ENCODE measurements at places on chromosomes 11 and 22.

- DNase-seq = peak; percentile 63
These were observed 61.4 kb upstream of the FADD start for GRCh38 chr11:70141486-70142220.

- peak; percentile 80 for DNase-seq
These were observed 39.0 kb downstream of the CTNND1 start for GRCh38 chr11:57800444-57801182.

DNA sequence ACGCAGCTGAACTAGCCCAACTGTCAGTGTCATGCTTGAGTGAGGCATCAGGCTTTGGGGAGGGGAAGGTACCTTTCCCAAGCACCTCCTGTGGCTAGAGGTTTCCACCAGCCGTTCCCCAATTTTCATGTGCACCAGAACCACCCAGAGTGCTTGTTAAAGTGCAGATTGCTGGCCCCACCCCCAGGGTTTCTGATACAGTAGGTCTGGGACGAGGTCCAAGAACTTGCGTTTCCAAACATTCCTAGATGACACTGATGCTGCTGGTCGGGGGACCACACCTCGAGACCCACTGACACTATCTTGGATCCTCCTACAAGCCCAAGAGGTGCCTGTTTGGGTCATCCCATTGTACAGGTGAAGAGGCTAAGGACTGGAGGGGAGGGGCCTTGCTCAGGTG is 59.8 kb downstream of the PDE2A start:
- no peak for DNase-seq

GRCh38 chr11:30128269-30128932 is 102.4 kb upstream of the FSHB start:
- peak; percentile 21 for DNase-seq

DNA sequence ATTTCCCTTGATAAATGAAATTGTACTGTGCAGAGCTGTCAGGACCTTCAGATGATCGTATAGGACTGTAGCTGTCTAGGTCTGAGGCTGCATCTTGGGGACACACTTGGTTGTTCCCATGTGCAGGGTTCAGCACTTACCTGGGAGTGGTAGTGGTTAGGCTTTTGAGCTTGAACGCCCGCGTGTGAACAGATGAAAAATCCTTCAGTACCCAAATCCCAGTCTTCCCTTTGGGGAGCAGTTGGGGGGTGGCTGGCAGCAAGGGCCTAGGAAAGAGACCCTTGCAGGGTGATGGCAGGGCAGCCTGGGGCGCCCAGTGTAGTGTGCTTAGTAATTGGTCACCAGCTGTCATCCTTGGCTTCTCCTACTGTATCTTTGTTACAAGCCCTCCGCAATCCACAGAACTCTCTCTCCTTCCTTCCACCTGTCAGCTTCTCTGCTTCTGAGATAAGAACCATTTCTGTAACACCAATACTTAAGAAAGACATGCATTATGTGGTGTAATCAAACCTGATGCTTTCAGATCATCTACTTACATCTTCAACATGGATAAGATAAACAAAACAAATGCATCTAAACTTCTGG is 64.6 kb downstream of the MORC2 start:
- DNase-seq = no peak

DNA sequence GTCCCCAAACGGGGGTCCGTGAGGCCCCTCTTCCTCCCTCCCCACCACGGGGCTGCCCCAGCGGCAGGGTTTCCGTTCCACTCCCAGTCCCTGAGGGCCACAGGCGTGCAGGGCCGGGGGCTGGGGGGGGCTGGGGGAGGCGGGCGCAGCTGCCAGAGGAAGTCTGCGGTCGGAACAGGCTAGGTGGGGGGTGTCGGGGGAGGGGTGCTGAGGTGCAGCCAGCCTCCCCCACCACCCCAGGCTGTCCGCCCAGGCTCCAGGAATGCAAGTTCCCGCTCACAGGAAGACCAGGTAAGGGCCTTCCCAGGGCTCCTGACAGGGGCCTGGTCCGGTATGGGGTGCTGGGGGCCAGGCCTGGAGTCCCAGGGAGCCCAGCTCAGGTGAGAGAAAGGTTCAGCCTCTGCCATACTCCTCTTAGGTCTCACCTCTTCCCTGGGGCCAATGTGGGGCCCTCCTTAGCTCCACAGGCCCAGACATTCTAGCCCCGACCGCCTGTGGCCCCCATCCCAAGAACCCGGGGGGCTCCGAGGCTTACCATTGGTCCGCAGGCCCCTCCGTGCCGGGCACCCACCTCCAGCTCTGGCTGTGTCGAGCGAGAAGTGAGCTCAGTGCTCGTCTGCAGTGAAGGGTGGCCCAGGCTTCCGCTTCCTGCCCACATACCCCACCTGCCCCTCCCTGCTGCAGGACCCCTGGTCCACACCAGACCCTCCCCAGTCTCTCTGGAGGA is at the start of gene PTPRCAP:
Gene PTPRCAP (minus strand): TSS at position 601 of the 727 bp plus-strand sequence. CDS start 63 bp downstream, at position 538.
- no peak for DNase-seq

DNA sequence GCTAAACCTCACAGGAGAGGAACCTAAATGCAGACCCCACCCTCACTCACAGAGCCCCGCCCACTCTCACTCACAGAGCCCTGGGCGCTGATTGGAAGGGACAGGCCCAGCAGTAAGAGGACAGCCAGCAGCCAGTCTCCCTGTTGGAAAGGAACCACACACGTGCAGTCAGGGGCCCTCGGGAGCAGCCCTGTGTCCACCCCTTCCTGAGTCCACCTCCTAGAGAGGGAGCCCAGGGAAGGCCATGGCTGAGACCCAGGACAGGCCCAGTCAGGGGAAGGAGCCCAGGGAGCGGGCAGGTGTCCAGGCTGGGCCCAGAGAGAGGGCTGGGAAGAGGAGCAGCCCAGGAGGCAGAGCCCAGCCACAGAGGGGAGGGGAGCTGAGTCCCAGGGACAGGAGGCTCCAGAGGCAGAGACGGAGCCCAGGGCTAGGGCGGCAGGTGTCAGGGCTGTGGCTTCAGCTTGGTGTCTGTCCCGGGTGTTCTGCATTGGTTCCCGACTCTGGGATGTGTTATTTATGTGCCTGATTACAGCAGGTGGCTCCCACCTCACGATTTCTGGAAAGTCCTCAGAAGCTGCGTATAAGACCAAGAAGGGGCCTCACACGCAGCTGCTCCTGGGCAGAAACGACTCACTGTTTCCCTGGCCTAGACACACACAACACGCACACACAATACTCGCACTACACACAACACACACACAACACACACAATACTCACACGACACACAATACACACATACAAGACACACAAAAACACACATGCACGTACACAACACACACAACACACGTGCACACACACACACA is 9.0 kb upstream of the APOBEC3H start:
- DNase-seq = no peak

- no peak for DNase-seq
These were observed 221.3 kb downstream of the DDX10 start for GRCh38 chr11:108886005-108886659.

DNA sequence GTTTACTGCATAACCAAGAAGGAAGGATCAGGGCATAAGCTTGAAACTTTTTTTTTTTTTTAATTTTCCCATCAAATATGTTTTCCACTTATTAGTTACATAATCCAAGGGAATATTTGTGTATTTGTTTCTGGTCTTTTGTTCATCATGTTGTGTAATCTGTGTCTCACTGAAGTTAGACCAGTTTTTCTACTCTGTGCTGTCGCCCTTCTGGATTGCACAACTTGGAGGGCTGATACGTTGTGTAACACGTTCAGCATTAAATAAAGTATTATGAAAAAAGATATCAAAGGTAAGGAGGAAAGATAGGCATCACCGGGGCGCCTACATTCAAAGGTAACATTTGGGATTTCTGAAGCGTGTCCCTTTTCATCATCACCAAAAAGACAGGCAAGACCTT is 3.3 kb upstream of the E2F8 start:
- peak; percentile 49 for DNase-seq

DNA sequence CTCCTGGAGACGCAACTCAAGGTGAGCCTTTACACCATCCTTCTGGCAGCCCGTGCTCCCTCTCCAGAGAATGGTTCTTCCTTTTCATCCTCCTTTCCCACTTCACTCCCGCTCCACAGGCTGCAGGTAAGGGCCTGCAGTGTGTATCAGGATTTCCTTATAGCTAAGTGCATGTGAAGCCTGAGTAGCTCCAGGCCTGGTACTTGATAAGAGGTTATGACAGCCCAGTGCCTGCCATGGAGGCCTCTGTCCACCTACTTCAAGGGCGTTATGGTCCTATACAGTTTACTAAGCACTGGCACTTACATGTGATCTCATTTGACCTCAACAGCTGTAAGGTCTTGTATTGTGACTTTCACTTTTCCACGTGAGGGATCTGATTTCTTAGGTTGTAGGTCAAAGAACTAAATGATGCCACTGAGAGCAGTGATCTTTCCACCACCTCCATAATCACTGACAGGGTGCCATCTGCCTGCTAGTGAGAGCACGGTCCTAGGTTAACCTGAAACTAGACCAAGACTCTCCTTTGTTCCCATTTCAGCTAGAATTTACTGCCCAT is 18.1 kb downstream of the SSH3 start:
- no peak for DNase-seq

GRCh38 chr11:19938169-19938856 is 222.0 kb downstream of the DBX1 start:
- DNase-seq = peak; percentile 74

DNA sequence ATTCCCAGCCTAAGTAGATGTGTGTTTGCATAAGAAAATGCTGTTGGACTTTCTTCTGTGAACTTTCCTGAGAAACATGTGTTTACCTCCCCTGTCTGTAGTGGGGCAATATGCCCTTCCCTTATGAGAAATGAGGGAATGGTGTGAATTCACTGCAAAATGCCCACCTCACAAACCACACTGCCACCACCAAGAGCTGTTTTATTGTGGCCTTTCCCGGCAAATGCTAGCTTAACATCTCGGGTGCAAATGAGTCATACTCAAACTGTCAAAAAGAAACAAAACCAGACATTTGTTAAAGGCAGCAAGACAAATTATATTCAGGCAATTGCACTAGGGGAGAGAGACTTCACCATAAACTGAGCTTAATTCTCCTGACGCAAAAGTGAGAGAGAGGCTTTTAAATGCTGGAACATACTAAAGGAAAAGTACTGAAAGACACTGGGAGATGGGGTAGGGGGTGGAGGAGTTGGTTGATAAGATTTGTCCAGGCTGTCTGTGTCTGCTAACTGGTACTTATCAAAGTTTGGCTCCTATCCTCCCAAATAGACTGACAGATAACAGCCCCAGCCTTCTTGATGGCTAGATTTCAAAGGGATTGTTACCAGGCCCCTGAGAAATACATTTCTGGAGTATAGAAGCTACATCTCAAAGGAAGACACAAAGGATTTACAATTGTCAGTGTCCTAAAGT is 70.9 kb upstream of the OR5AK2 start:
- DNase-seq = no peak

- DNase-seq = no peak
These were observed 300.9 kb downstream of the TENM4 start for GRCh38 chr11:79139900-79140299.

DNA sequence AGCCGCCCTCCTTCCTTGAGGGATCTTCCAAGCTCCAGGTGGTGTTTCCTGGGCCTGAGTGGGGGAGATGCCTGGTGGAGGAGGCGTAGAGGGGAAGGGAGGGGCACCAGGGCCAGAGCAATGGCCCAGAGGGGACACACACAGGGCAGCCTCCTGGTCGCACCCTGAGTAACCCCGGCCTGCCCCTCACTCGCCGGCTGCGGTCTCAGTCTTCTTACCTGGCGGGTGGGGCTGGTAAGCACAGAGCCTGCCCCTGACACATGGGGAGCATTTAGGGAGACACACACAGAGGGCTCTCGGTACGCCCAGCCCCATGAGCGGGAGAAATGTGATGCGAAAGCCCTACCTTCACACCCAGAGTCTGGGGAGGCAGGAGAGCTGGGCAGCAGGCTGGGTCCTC is 23.9 kb downstream of the IGF2 start:
- DNase-seq = no peak

DNA sequence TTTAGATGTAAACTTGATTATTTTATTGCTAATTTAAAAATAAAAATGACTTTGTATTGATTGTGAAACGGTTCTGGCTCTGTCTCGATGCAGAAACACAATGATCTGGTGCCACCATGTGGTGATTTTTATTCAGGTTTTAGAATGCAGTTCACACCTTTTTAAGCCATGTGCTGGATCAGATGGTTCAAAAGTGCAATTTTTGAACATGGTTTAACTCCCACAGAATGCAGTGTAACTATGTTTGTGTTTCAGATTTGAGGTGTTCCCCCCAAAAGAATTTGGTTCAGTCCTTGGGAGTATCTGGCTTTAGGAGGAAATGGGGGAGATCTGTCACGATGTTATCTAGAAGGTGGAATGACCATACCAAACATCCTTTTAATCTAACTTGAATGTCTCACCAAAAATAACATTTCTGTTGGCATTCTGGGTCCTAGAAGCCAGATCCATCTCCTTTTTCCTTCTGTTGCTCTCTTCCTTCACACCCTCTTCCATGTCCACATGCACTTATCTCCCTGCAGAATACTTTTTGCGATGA is 7.9 kb downstream of the MRPL16 start:
- peak; percentile 78 for DNase-seq

DNA sequence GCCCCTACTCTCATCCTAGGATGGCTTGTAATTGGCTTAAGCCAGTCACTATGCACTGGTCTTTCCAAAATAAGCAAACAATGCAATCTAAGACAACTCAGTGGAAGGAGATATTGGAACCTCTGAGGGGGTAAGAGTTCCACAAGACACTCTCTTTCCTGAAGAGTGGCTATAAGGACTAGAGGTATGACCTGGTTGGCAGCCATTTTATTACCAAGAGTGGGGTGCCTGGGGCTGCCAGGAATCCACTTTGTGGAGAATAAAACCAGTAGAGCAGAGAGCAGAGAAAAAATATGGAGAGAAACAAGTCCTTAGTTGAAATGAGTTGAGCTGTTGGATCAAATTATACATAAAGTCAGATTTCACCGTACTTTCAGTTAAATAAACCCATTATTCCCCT is 38.8 kb upstream of the CAPRIN1 start:
- no peak for DNase-seq

DNA sequence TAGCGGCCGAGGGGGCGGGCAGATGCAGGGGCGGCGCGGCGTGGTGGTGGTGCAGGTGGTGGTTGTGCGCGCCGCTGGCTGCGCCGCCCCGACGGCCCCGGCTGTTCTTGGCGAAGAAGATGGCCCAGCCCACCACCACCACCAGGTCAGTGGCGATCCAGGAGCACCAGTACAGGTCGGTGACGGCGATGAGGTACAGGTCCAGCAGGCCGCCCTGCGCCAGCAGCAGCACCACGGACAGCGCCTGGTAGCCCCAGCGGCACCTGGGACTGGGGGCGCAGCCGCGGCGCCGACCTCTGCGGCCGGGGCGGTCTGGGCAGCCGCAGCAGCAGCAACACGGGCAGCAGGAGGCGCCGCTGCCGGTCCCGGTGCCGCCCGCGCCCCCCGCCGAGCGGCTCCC is 879 bp downstream of the TMEM121B start:
- DNase-seq = peak; percentile 76

- no peak for DNase-seq
These were observed 49.0 kb upstream of the TTC12 start for GRCh38 chr11:113265362-113265761.

GRCh38 chr22:32905400-32905799 is 103.9 kb downstream of the TIMP3 start:
- no peak for DNase-seq

- no peak for DNase-seq
These were observed 70.5 kb upstream of the TCF20 start for GRCh38 chr22:42340829-42341383.
